ENCODE measurements at places on chromosomes 2 and 18.

- H3K36me3 ChIP-seq, result no peaks in the 10 kb centered on the region
- DNase-seq, result no peak
- no peak overlapping the region for H3K4me3 ChIP-seq
- H3K27me3 ChIP-seq, result no peaks in the 10 kb centered on the region
- no peaks in the 10 kb centered on the region for H3K4me1 ChIP-seq
Observed at GRCh38 chr2:96225016-96225533, 16.4 kb upstream of the STARD7 start.

GRCh38 chr18:80227472-80227871 is 19.8 kb downstream of the PARD6G start:
- no peak for DNase-seq
- peaks cover 8% of the 10 kb centered on the region for H3K4me1 ChIP-seq

DNA sequence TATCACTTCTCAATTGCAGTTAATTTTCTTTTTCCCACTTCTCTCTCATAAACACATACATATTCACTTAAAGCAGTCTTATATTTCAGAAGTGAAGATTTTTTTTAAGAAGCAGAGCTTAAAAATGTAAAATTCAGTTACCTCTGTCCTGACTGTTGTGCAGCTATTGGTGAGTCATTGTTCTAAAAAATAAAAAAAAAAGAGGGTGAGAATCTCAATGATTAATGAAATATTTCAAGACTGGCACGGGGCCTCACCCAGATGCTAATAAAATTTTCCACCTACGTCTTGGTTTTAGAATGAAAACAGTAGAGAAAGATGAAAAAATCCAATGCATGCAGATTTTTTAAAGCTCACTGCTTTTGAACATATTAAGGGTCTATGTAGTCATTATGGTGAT is 67.7 kb downstream of the RDH14 start:
- no peak for DNase-seq
- H3K27ac ChIP-seq, result no peak overlapping the region
- H3K36me3 ChIP-seq, result no peaks in the 10 kb centered on the region
- H3K27me3 ChIP-seq, result peaks cover 3% of the 10 kb centered on the region
- no peak overlapping the region for H3K4me3 ChIP-seq
- H3K4me1 ChIP-seq, result no peaks in the 10 kb centered on the region

DNA sequence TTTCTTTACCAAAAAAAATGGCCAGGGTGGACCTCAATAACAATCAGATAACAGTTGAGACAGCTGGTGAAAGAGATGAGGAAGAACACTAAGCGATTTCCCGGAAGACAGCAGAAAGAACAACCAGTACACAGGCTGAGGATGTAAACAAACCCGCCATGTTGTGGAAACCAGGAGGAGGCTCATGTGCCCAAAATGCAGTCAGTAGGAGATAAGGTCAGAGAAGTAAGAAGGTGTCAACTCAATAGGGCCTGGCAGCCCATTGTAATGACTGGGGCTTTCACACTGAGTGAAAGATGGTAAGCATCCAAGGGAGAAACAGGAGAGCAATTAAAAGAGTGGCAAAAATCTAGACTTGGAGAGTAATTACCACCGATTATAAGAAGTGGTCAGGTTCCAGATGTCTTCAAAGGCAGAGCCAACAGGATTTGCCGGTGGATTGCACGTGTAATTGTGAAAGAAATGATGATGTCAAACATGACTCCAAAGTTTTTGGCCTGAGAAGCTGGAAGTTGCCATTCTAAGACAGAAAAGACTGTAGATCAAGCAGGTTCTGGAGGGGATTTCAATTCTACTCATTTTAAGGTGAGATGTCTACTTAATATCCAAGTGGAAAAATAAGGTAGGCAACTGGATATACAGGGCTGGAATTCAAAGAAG is 77.7 kb upstream of the CYP1B1 start:
- no peak overlapping the region for H3K27ac ChIP-seq
- no peak overlapping the region for H3K4me3 ChIP-seq
- peaks cover 5% of the 10 kb centered on the region for H3K36me3 ChIP-seq
- H3K4me1 ChIP-seq, result peaks cover 40% of the 10 kb centered on the region

DNA sequence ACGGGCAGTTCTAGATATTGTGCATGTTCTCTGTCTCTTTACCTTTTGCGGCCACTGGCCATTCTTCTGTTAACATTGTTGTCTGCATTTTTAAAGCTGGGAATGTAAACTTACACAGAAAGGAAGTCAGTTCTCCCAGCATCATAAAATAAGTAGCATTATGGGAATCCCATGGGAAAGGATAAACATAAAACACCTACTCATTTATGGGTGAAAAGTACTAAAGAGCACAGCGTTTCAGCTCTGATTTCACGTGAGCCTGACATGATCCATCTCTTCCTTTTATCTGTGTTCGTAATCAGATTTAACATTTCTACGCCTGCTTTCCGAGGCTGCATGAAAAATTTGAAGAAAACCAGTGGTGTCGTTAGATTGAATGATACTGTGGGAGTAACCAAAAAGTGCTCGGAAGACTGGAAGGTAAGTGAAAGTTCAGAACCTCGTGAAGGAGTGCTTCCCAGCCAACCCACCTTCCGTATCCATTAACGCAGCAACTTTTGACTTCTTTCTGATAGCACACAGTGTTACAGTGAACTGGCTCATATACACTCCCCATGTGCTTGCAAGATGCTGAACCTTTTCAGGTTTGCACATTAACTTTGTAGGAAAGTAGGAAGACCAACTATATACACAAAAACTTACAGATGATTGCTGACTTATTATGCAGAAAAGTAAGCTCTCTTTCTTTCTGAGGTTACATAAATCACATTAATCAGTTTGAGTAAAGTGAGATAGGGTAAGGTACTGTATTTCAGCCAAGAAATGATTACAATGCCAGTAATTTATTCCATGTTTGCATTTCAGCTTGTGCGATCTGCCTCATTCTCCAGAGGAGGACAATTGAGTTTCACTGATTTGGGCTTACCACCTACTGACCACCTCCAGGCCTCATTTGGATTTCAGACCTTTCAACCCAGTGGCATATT is 86.5 kb upstream of the TTC39C start:
- peaks cover 6% of the 10 kb centered on the region for H3K27me3 ChIP-seq
- peak overlapping the region; percentile 54 for H3K4me3 ChIP-seq
- DNase-seq, result no peak
- no peaks in the 10 kb centered on the region for H3K36me3 ChIP-seq
- peaks cover 37% of the 10 kb centered on the region for H3K4me1 ChIP-seq

DNA sequence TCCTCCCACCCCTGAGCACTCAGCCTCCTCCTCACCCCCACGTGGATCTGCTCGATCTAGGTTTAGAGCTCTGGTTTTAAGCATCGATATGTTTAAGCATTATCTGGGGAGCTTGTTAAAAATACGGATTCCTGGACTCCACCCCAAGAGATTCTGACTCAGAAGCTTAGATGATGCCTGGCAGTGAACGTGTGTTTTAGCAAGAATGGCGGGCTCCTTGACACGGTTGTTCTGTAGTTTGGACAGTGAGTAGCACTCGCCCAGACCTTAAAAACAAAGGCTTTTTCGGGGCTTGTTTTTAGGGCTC is 47.3 kb downstream of the LDLRAD4 start:
- DNase-seq, result no peak
- peaks cover 67% of the 10 kb centered on the region for H3K4me1 ChIP-seq
- H3K27ac ChIP-seq, result no peak overlapping the region
- H3K4me3 ChIP-seq, result no peak overlapping the region

GRCh38 chr2:53087874-53088461 is 679.6 kb upstream of the CHAC2 start:
- no peak overlapping the region for H3K4me3 ChIP-seq
- no peaks in the 10 kb centered on the region for H3K36me3 ChIP-seq
- no peaks in the 10 kb centered on the region for H3K27me3 ChIP-seq
- H3K27ac ChIP-seq, result peak overlapping the region; percentile 78

DNA sequence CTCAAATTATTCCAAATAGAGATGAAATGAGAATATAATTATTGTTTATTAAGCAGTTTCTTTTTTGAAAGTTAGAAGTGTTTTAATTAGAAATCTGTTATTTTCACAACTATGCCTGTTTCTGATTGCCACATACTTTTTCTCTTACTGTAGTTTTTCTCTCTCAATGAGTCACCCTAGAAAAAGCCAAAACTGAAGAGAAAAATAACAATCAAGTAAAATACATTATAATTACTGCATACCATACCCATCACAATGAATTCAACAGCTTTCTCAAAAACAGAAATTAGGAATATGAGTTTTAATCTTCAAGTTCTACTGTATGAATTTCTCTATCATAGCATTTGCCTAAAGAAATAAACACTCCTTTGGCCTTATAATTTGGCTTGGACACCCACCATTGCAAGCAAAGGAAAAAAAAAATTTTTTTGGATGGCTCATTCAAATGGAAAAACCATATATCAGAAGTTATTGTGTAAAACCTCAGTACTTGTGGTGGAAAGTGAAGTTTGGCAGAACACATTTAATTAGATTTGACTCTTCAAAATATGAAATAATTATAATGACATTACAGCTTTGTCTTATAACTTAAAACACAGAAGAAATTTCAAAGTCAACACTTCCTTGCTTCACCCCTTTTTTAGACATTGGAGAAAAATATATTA is 138.5 kb downstream of the DYM start:
- H3K27ac ChIP-seq, result no peak overlapping the region
- H3K4me3 ChIP-seq, result no peak overlapping the region
- peaks cover 3% of the 10 kb centered on the region for H3K36me3 ChIP-seq
- DNase-seq, result no peak
- H3K27me3 ChIP-seq, result no peaks in the 10 kb centered on the region

GRCh38 chr2:2547451-2547850 is 216.4 kb upstream of the MYT1L start:
- H3K4me3 ChIP-seq, result no peak overlapping the region
- H3K36me3 ChIP-seq, result no peaks in the 10 kb centered on the region
- peaks cover 7% of the 10 kb centered on the region for H3K27me3 ChIP-seq

- DNase-seq, result no peak
- peaks cover 14% of the 10 kb centered on the region for H3K27me3 ChIP-seq
- H3K4me1 ChIP-seq, result peaks cover 3% of the 10 kb centered on the region
- no peak overlapping the region for H3K4me3 ChIP-seq
- no peaks in the 10 kb centered on the region for H3K36me3 ChIP-seq
Observed at GRCh38 chr2:209933499-209934483, 68.6 kb upstream of the RPE start.

GRCh38 chr2:121974897-121975661 is 219.6 kb downstream of the TSN start:
- H3K36me3 ChIP-seq, result no peaks in the 10 kb centered on the region
- H3K4me1 ChIP-seq, result peaks cover 18% of the 10 kb centered on the region
- DNase-seq, result no peak
- peak overlapping the region; percentile 42 for H3K4me3 ChIP-seq
- H3K27ac ChIP-seq, result no peak overlapping the region
- H3K27me3 ChIP-seq, result peaks cover 28% of the 10 kb centered on the region

- H3K36me3 ChIP-seq, result no peaks in the 10 kb centered on the region
- H3K4me1 ChIP-seq, result no peaks in the 10 kb centered on the region
- no peak overlapping the region for H3K27ac ChIP-seq
- DNase-seq, result no peak
- peaks cover 18% of the 10 kb centered on the region for H3K27me3 ChIP-seq
- H3K4me3 ChIP-seq, result no peak overlapping the region
Observed at GRCh38 chr2:130769343-130769907, 14.1 kb downstream of the AMER3 start.

- H3K27ac ChIP-seq, result no peak overlapping the region
- H3K27me3 ChIP-seq, result peaks cover 48% of the 10 kb centered on the region
- no peak for DNase-seq
Observed at GRCh38 chr2:1900732-1901131, 156.4 kb upstream of the PXDN start.

DNA sequence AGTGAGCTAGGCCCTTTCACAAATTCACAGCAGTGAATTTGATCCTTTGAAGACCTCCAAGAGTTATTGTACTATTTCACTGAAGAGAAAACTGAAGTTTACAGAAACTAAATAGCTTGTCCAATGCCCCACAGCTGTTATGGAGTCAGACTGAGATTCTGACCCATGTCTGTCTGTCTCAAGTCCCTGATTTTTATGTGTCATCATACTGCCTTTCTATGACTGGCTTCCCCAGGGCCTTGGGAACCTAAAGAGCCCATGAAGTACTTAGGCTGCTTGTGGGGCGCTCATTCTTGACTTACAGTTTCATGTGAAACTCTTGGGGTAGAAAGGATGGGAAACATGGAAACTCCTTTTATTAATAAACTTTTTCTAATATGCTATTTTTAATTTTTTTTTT is 107.7 kb downstream of the ATL2 start:
- H3K4me3 ChIP-seq, result no peak overlapping the region
- H3K36me3 ChIP-seq, result no peaks in the 10 kb centered on the region
- no peaks in the 10 kb centered on the region for H3K27me3 ChIP-seq
- no peak for DNase-seq

DNA sequence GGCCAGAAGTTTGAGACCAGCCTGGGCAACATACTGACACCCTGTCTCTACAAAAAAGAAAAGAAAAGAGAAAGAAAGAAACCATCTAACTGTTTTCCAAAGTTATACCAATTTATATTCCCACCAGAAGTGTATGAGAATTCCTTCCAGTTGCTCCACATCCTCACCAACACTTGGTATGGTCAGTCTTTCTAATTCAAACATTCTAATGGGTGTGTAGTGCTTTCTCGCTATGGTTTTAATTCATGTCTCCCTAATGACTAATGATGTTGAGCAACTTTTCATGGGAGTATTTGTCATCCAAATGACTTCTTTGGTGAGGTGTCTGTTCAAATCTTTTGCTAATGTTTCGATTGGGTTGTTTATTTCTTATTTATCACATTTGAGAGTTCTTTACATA is 10.5 kb upstream of the B3GNT7 start:
- peaks cover 12% of the 10 kb centered on the region for H3K36me3 ChIP-seq
- H3K27me3 ChIP-seq, result no peaks in the 10 kb centered on the region
- no peak for DNase-seq
- H3K4me3 ChIP-seq, result no peak overlapping the region
- H3K4me1 ChIP-seq, result peaks cover 3% of the 10 kb centered on the region
- H3K27ac ChIP-seq, result no peak overlapping the region

DNA sequence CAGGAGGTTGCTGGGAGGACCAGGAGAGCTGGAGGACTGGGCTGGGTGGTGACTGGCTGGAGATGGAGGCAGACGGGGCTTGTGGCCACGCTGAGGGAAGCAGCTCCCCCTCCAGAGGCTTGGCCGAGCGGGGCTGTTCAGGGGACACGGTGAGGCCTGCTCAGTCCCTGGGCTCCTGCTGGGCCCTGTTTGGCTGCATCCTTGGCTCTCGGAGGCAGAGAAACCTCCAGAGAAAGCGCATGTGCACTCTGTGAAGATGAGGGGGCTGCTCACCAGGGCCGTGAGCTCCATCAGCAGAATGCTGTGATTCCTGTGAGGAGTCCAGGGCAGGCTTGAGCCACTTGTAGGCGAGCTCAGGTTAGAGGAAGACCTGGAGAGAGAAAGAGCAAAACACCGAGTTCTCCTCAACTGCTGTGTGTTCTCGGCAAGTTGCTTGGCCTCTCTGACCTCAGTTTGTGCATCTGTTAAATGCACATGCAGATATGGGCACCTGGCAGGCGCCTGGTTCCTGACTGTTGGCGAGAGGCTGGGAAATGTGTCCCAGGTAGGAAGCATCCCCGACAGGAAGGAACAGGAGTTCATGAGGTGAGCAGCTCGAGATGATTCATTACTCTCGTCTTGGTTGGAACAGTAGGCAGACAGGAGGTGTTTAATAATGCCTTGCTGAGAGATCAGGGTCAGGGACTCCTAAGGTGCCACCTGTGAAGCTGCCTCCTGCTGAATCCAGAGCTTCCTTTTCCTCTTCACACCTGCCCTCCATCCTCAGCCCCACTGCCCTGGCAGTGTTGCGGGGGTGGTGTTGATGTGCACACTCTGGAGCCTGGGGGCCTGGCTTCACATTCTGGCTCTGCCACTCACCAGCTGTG is 941 bp downstream of the ZAP70 start:
- peaks cover 36% of the 10 kb centered on the region for H3K4me1 ChIP-seq
- H3K27ac ChIP-seq, result no peak overlapping the region
- H3K4me3 ChIP-seq, result no peak overlapping the region
